ENCODE measurements at places on chromosomes 3 and 15.

- DNase-seq: no peak
Observed at GRCh38 chr15:77877869-77878577, 199.5 kb downstream of the TBC1D2B start.

DNA sequence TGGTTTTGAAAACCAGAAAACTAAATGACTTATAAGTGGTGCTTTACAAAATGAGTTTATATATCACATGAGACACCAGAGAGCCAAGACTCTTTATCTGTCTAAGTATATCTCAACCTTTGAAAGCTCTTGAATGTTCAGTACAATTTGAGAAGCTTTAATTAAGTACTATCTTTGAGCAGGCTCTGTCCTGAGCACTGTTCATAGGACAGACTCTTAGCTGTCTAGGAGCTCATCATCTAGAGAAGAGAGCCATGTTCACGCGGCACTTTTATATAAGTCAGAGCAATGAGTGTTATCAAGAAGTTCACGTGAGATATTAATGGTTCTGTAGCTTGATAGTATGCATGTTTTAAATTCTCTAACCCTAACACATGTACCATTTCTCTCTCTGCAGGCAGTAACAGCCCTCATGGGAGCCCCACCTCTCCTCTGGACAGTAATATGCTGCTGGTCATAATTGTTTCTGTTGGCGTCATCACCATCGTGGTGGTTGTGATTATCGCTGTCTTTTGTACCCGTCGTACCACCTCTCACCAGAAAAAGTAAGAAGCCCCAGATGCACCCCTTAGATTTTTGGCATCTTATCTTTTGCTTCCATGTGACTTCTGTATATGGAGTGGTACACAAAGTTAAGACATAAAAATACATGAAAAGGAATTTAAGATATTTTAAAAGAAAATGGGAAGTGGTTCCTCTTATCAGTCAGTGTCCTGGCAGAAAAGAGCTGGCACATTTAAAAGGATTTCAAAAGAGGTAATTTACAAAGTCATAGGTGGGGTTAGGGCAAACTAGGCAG lies 86.0 kb downstream of the HCN4 start:
- no peak for DNase-seq

DNA sequence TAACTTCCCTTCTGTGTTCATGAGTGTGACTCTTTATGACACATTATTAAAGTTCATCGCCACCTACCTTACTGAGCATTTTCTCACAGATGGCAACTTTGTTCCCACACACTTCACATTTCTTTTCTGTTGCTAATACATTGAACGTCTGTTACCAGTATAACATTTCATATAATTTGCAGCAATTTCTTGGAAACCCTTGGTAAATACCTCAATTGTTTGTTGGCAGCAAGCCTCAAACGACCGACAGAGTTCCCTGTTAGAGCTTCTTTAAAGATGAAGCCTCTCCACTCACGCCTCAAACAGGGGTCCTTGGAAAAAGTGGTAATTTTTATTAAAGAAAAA lies 3.2 kb upstream of the CHSY1 start:
- DNase-seq: no peak

GRCh38 chr15:50107591-50108408 lies 11.2 kb downstream of the ATP8B4 start:
- DNase-seq: no peak

GRCh38 chr3:59142556-59142955 lies 92.7 kb upstream of the CFAP20DC start:
- DNase-seq: no peak

DNA sequence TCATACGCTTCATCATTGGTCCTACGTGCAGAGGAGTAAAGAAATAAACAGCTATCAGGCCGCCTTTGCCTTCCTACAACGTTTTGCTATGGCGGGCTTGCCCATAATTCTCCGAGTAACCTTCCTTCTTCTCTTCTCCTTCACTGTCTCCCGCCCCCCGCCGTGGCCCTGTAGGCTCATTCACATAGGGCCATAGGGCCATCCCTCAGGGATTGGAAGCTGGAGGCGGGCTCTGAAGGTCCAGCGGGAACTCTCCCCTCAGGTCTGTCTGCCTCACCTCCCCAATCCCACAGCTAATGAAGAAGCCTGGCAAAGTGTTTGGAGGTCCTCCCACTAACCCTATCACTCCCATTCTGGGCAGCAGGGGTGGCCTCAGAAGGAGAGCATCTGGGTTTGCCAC lies 43.6 kb downstream of the SEMA5B start:
- no peak for DNase-seq

DNA sequence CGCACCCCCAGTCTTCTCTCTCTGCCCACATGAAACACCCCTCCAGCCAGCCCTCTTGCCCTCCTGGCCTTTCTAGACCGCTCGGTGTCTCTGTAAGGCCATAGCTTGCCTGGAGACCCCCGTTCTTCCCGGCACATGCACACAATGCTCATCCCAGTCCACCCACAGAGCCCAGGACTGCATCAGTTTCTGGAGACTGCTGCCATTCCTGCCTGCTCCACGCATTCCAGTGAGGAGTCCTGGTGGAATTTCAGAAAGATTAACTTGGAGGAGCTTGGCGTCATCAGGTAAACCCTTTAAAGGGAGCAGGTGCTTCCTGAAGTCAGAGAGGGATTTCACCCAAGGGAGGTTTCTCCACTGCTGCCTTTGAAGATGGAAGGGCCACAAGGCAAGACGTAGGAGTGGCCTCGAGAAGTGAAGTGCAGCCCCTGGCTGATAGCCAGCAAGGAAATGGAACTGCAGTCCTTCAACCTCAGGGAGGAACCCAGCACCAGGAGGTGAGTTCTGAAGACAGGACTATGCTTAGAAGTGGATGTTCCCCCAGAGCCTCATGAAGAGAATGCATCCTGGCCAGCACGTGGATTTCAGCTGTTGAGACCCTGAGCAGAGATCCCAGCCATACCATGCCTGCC lies 19.2 kb downstream of the SLC41A3 start:
- no peak for DNase-seq

DNA sequence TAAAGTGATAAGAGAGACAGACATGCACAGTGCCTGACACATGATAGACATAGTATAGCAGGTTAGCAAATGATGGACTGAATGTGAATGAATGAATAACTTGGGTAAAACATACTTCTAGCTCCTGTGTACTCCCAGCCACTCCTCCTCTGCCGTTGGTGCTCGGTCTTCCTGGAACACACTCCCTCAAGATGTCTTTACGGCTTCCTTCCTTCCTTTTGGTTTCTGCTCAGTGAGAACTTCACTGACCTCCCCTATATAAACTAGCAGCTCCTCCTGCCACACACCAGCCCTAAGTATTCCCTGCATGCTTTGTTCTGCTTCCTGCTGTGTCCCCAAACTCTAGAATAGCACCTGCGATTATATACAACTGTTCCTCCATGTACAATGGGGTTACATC lies 50.2 kb downstream of the RAD54L2 start:
- no peak for DNase-seq

DNA sequence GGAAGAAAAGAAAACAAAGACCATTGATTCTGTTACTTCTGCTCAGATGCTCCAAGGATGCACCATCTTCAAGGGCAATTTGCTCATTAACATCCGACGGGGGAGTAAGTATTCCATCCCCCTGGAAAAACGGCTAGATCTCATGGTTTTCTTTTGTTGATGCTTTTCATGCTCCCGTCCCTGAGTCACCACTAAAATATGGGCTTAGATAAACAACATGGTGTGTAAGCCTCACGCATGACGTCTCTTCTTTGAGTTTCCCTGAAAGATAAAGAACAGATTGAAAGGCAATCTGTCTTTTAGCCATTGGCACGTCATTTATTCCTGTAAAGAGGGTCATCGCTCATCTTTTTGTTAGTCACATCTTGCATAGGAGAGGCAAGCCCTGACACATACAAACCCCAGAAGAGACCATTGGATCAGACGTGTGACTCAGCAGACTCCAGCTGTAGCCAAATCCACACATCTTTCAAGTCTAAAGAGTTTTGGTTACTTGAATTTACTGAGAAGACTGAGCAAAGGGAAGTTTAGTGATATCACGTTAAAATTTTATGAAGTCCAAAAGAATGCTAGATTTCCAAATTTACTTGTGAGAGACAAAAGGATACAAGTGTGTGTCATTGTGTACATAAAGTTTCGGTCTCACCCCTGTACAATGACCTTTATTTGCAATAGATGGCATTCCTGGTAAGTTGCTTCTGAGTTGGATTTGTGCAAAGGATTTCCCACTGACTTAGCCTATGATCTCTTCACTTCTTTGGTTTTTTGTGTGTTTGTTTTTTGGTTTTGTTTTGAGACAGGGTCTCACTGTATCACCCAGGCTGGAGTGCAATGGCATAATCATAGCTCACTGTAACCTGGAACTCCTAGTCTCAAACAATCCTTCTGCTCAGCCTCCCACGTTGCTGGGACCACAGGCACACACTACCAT lies 110.5 kb downstream of the PGPEP1L start:
- DNase-seq: no peak

DNA sequence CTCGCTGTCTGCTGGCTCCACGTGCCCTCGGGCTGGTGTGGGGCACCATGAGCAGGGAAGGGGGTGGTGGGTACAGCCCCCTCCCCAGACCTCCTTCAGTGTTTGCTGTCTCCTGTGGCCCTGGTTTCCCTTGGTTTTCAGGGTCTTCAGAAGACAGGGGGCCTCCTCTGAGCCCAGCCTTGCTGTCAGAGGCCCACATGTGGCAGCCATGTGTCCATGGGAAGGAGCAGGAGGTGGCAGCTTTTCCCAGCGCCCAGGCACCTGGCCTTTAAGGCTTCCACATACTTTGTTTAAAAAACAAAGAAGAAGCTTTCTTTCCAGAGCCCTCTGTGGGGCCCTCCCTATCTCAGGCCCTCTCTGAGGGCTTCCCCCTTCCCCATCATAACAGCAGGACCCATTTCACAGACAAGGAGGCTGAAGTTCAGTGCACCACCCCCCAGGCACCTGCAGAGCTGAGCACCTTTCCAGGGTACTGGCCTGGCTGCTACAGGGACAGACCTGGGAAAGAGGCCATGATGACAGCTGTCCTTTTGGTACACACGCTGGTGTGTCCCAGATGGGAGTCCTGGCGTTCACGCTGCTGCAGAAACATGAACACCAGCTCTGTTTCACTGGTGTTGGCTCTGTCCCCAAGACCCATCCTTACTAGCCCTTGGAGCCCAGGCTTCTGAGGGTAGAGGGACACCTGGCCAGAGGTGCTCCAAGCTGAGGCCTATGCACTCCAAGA lies 73.7 kb downstream of the DNAJB8 start:
- no peak for DNase-seq

DNA sequence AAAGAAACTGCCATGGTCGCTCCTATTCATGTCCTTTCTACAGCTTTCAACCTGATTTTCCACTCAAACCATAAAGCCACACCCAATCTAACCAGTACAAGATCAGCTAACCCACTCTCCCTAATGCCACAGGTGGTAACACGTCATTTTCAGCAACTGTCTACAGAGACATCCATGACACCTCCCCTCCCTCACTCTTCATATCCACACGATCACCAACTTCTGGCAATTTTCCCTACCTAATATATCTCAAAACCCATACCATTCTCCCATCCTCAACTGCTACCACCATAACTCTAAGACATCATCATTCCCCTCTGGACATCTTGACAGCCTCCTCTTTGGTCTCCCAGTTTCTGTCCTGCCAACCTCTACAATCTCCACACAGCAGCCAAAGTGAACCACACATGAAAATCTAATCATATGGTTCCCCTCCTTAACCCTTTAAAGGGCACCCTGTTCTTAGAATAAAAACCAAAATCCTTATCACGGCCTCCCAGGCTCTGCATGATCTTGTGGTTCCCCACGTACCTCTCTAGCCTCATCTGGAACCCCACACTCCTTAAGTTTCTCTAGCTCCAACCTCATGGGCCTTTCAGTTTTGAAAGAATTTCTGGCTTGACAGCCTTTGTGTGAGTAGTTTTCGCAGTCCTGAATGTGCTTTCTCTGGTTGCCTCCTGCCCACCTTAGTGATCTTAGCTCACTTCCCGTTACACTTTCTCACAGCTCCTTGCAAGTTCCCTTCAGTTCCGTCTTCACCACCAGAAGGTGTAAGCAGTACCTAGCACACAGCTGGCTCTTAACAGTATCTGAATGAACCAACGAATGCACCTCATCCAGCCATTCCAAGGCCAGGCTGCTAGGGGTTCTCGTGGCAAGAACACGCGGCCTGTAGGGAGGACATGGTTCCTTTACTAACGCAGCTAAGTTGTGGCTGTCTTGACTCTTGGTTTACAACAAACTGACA lies 33.4 kb downstream of the SPINK8 start:
- DNase-seq: no peak

GRCh38 chr3:53509494-53509893 lies 15.1 kb downstream of the CACNA1D start:
- DNase-seq: no peak

DNA sequence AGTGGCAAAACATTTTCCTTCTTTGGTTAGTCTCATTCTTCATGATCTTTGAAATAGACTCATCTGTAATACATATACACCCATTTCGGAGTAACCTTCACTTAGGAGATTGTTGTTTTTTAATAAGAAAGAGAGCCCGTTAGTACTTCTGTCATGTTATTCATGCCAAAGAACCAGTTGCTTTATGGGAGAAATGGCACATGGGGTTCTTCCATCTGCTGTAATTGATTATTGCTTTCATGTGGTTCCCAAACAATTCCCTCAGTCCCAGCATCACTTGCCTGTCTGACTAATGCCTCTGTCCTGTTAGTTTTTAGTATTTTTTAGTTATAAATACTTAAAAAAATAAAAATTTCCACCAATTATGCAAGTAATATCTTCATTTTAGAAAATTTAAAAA lies 33.8 kb upstream of the FAH start:
- no peak for DNase-seq

- DNase-seq: no peak
Observed at GRCh38 chr3:194167480-194168282, 31.7 kb downstream of the HES1 start.

GRCh38 chr15:100951965-100952364 lies 32.8 kb downstream of the LRRK1 start:
- no peak for DNase-seq

GRCh38 chr3:17577796-17578520 lies 164.5 kb downstream of the TBC1D5 start:
- no peak for DNase-seq

- DNase-seq: no peak
Observed at GRCh38 chr3:154886437-154886836, 193.7 kb upstream of the MME start.

DNA sequence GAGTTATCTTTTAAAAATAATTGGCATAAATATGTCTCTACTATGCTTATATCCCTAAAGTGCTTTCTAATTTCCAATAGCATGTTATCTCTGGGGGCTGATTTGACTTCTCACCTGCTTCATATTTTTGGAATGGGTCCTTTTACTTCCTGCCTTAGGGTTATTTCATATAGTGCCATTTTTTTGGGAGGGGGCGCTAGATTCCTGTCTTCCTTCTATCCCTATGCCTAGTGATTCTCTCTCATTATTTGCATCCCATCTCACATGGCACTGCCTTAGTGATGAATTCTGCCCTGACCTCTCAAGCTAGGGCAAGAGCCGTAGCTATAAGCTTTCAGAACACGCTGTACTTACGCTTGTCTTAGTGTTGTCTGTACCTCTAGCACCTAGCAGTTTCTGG lies 150.3 kb upstream of the SLITRK3 start:
- DNase-seq: no peak

- DNase-seq: peak; percentile 74
Observed at GRCh38 chr15:60001610-60002527, 2.2 kb upstream of the FOXB1 start.

- no peak for DNase-seq
Observed at GRCh38 chr15:70337277-70338186, 239.8 kb upstream of the TLE3 start.

- DNase-seq: no peak
Observed at GRCh38 chr15:39300451-39301153, 280.3 kb upstream of the THBS1 start.

- no peak for DNase-seq
Observed at GRCh38 chr3:126258670-126259069, 78.3 kb upstream of the ALDH1L1 start.

Measured in retina (tissue), 1 donor.